ENCODE measurements at places on chromosomes 2 and 18.

- DNase-seq = no peak
These were observed 1.9 kb downstream of the SS18 start for GRCh38 chr18:26088487-26088886.

- DNase-seq = no peak
These were observed 7.5 kb downstream of the SH3RF3 start for GRCh38 chr2:109136542-109136941.

- no peak for DNase-seq
These were observed 32.9 kb downstream of the SMAD7 start for GRCh38 chr18:48917579-48918517.

GRCh38 chr2:186060744-186061440 is 322.3 kb downstream of the FSIP2 start:
- DNase-seq = no peak

DNA sequence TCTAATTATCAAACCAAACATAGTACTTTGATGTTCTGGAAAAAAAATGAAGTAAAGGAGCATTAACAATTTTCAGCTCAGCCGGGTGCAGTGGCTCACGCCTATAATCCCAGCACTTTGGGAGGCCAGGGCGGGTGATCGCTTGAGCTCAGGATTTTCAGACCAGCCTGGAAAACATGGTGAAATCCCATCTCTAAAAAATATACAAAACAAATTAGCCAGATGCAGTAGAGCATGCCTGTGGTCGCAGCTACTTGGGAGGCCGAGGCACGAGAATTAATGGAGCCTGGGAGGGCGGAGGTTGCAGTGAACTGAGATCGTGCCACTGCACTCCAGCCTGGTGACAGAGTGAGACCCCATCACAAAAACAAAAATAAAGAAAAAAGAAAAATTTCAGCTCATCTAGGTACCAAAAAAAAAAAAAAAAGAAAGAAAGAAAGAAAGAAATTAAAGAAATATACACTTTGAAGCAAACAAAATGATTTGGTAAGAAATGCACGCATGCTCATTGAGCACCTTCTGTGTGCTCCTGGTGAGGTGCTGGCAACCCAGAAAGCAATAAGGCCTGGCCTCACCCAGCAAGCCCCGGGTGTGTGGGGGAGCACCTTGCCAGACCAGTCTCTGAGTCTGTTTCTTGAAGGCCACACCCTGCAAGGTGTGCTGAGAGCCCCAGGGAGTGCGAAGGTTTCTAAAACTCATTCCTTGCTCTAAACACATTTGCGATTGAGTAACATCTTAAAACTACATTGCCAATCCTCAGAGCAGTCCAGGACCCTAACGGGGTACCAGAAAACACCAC is 133.5 kb downstream of the TFCP2L1 start:
- no peak for DNase-seq

Measured in fibroblast of skin of left quadriceps (primary cell).